ENCODE measurements at places on chromosomes 5 and 9. TPM values are rescaled to one million over a fixed set of nuclear protein-coding genes. Genes with fewer than 3 reads are reported as not detected.

N4BP3 gene
- total RNA-seq, result 6.2 TPM

DNA sequence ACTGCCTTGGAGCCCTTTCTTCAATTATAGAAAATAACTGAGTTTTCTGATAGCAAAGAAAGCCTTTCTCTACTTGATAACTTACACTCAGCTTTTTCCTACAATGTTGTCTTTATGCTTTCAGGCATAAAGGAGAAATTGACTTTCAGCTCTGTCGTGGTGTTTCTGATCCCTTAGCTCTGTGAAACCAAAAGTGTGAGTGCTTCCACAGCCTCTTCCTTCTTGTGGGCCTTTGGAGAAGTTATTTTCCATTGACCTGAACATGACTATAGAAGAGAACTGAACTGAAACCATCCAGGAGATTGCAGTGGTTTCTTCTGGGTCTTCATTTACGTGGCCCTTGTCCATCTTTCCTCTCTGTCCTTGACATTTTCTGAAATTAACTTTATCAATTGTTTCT, 59.5 kb upstream of the EQTN start:
- no peak for DNase-seq

DNA sequence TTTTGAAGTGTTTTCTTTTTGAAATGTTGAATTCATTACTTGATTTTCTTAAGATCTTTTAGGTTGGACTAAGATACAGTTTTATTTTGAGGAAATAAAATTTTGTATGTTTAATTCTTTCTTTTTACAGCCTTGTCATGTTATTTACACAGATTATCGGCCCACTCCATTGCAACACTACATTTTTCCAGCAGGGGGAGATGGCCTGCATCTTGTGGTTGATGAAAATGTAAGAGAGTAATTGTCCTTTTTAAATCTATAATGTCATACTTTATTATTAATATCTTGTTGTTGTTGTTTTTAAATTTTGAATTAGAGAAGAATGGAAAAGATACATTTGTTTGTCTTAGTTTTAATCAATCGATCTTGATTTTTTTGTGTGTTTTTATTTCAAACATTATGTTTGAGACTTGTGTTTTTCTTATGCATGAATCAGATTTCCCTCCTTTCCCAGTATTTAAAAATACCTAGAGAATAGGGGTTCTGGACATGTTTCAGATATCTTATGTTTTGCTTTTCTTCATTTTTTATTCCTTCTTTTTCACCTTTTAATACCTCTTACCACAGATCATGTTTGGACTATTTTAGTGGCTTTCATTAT, 36.7 kb downstream of the MTREX start:
- peak; percentile 31 for DNase-seq

DNA sequence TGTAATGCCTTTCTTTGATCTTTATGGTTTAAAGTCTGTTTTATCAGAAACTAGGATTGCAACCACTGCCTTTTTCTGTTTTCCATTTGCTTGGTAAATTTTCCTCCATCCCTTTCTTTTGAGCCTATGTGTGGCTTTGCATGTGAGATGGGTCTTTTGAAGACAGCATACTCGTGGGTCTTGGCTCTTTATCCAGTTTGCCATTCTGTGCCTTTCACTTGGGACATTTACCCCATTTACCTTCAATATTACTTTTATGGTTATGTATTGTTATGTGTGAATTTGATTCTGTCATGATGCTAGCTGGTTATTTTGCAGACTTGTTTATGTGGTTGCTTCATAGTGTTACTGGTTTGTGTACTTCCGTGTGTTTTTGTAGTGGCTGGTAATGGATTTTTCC, 59.2 kb downstream of the YTHDC2 start:
- no peak for DNase-seq
